CD4-positive, alpha-beta T cell treated with Interleukin-17A for 1 hour (primary cell): ENCODE measurements at places on chromosomes 6 and 20.

DNA sequence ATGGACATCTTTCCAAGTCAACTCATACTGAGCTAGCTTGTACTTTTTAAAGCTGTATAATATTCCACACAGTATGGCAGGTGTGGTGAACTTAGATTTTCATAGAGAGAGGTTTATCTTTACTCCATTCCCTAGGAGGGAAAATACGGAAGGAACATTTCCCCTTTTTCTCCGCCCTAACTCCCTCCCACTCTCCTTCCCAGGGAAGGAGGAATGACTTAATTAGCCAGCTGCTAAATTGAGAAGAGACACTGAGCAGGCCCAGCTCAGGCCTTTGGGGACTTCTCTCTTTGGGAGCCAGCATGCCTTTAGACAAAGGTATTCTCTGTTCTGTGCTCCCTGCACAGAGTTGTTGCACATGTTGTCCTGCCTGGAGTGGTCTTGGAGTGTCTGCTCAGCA lies 46.1 kb downstream of the MBOAT1 start:
- no peak for DNase-seq

DNA sequence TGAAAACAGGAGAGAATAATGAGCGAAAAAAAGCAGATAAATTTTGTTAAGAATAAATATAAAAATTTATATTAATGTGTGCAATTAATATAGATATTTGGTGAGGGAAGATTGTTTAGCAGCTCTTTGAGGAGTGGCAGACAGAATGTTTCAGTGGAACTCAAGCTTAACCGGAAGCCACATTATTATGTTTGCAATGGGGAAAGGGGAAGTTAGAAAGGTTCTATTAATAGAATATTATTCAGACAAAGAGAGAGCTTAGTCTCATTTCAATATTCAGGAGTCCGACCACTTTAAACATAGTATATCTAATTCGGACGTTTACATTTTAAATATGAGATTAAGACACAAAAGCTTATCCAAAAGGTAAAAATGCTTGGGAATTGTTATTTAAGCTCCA lies 81.6 kb upstream of the KHDRBS2 start:
- no peak for DNase-seq

DNA sequence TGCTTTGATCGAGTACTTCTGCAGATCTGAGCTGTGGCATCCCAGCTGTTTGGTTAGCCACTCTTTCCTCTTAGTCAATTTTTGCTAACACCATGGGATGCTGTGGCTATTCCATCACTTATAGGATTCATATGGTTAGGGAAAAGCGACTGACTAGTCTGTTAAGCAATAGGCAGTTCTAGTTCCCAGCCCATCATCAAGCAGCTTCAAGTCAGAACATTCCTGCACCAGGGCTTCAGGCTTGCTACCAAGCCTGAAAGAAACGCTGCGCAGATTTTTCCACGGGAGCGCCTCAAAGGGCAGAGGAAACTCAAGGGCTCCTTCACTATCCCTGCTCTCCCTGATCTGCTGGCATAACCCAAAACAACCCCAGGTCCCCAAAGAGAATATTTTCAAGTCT lies 159.8 kb upstream of the SUPT3H start:
- DNase-seq, result no peak

- DNase-seq, result no peak
Measured at GRCh38 chr6:150586850-150587359, 12.8 kb upstream of the PLEKHG1 start.

GRCh38 chr20:61072398-61072797 lies 179.7 kb upstream of the CDH4 start:
- no peak for DNase-seq
